CD14-positive monocyte (primary cell): ENCODE measurements at places on chromosomes 16 and 17.

DNA sequence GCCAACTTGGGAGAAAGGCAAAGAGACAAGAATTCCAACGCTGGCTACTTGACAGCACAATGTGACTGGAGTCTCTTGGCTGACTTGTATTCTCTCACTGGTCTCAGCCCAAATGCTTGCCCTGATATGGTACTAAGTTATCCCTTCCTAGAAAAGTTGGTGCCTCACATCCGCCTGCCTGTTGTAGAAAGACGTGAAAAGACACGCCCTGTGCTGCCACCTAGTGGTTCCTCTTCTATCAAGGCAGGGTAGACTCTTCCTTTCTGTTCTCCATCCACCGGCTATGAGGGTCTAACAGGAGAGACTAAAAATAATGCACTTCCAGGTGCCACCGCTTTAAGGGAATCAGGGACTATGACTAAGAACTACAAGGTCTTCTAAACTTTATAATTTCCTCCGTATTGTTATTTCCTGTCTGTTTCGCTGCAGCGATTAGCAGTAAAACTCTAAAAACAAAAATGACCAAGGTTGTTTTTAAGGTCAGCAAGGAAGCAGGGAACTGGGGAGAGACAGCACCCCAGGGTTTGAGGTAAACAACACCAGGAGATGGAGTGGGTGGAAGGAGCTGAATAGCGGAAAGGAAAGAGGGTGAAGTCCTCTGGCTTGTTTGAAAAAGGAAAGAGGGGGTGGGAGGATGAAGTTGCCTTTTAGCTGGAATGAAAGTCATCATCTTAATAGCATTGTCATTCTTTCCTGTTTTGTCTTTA is 109.5 kb downstream of the YPEL2 start:
- DNase-seq, result peak; percentile 77

- DNase-seq, result no peak
Measured at GRCh38 chr17:10053782-10054540, 144.4 kb downstream of the GAS7 start.

GRCh38 chr16:69334696-69335095 is 4.3 kb upstream of the PDF start:
- no peak for DNase-seq

- no peak for DNase-seq
Measured at GRCh38 chr16:49093939-49094338, 187.7 kb downstream of the CBLN1 start.

GRCh38 chr17:66839616-66840015 is 4.7 kb downstream of the CACNG5 start:
- no peak for DNase-seq

GRCh38 chr17:71855010-71855409 is 265.8 kb upstream of the SOX9 start:
- DNase-seq, result no peak

GRCh38 chr16:29154676-29155121 is 169.8 kb downstream of the LAT start:
- no peak for DNase-seq
